ENCODE measurements at places on chromosomes 1 and 21.

GRCh38 chr1:205228093-205228521 lies 361 bp downstream of the TMCC2 start:
- DNase-seq = no peak

GRCh38 chr1:77375541-77375940 lies 93.7 kb downstream of the AK5 start:
- DNase-seq = peak; percentile 10

DNA sequence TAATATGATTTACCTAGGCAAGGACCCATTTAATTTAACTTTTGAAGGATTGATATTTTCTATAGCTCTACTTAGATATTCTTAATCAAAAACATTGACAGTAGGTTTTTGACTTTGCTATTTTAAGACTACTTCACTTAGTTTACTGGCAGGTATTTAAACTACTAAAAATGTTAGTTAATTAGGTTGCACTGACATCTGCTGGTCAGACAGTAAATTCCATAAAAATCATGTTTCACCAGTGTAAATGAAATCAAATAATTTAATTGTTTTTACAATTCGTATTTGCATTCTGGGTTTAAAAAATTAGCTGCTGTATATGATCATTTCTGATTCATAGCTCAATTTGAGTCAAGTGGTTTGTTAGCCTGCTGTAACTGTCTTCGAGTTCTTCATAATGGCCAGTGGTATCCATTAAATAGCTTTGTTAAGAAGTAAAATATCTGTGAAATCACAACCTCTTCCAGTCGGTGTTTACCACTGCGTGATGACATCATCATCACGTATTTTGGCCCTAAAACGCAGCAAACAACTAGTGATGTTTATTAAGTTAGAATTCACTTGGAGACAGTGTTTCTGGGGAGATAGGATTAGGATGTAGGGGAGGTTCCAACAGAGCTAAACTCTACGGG lies 26.2 kb downstream of the EXTL2 start:
- no peak for DNase-seq

GRCh38 chr1:54984131-54984842 lies 3.9 kb downstream of the TMEM61 start:
- DNase-seq = no peak

- DNase-seq = no peak
Observed at GRCh38 chr1:93021539-93022134, 57.4 kb upstream of the MTF2 start.

GRCh38 chr1:58045094-58045705 lies 501.3 kb downstream of the OMA1 start:
- DNase-seq = no peak

DNA sequence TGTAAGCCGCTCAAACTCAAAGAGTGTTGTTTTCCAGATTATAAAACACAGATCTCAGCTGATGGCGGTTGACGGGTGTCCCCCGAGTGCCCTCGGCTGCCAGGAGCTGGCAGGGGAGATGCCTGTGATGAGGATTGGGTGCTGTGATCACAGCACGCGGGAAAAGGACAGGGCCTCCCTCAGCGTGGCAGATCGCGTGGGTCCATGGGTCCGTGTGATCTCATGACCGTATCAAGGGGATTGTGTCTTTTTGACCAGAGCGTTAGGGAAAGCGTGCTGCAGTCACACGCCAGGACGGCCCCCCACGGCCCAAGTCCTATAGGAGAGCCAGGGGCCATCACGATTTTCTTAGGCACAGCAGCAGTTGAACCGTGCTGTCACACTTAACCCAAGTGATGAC lies 51.9 kb downstream of the PDE9A start:
- no peak for DNase-seq

GRCh38 chr1:203200916-203201315 lies 14.4 kb upstream of the CHI3L1 start:
- no peak for DNase-seq

GRCh38 chr1:72051538-72051937 lies 230.8 kb downstream of the NEGR1 start:
- DNase-seq = no peak

DNA sequence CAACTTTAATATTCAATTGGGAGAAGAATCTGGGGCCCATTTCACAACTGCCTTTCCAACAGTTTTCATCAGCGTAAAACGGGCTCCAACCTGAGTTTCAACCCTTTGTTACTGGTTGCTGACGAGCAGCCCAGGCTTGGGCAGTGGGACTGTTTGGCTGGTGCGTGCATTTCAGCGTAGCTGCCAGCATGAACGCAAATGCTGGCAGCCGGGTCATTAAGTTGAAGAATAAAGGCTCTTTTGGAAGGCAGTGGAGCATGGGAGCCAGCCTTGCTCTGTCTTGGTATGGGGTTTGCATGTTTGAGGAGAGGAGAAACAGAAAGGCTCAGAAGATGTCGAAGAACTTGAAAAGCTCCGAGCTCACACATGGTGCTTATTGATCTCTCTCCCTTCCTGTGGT lies 40.7 kb downstream of the WDR3 start:
- no peak for DNase-seq

GRCh38 chr1:165369255-165369848 lies 12.8 kb upstream of the LMX1A start:
- peak; percentile 65 for DNase-seq

GRCh38 chr21:34936371-34936789 lies 112.7 kb downstream of the RUNX1 start:
- DNase-seq = no peak

DNA sequence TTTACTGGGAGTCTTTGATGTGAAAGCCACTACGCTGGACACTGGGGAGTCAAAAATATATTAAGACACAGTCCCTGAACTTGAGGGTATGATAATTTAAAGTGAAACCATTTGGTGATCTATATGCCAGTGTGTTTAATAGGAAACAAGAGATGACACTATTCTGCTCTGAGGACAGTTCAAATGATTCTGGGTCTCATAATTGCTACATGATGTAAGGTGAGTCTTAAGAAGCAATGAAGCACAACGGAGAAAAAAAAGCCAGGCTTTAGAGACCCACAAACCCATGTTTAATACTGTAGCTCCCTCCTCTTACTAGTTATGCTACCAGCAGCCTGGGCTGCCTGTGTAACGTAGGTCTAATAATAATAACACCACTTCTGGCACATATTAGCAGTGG lies 14.2 kb upstream of the LRRC8D start:
- no peak for DNase-seq

- DNase-seq = peak; percentile 65
Observed at GRCh38 chr1:966704-967300, 520 bp downstream of the PLEKHN1 start.

- no peak for DNase-seq
Observed at GRCh38 chr21:41067709-41068108, 100.3 kb upstream of the BACE2 start.

DNA sequence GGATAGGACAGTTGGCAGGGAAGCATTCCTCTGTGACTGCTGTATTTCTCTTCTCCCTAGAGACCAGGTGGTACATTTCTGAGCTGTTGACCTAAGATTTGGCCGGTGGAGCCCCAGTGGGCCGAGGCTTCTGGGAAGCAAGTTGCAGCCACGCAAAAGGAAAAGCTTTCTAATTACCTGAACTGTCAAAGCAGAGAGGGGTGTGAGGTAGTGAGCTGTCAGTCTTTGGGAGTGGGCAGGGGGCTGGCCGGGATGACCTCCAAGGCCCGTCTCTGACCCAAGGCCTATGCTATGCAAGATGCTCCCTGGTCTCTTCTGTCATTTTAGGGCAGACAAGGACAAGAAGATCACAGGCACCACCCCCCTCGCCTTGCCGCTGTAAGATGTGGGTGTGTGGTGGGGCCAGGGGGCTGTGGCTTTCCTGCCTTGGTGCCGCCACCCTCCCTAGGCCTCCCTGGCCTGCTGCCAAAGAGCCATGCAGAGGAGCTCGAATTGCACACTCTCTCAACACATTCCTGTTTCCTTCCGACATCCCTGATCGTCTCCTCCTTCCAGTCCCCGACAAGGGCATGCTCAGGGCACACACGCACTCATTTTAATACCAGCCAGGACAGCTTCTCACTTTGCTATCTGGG lies 7.7 kb downstream of the PADI1 start:
- peak; percentile 14 for DNase-seq

DNA sequence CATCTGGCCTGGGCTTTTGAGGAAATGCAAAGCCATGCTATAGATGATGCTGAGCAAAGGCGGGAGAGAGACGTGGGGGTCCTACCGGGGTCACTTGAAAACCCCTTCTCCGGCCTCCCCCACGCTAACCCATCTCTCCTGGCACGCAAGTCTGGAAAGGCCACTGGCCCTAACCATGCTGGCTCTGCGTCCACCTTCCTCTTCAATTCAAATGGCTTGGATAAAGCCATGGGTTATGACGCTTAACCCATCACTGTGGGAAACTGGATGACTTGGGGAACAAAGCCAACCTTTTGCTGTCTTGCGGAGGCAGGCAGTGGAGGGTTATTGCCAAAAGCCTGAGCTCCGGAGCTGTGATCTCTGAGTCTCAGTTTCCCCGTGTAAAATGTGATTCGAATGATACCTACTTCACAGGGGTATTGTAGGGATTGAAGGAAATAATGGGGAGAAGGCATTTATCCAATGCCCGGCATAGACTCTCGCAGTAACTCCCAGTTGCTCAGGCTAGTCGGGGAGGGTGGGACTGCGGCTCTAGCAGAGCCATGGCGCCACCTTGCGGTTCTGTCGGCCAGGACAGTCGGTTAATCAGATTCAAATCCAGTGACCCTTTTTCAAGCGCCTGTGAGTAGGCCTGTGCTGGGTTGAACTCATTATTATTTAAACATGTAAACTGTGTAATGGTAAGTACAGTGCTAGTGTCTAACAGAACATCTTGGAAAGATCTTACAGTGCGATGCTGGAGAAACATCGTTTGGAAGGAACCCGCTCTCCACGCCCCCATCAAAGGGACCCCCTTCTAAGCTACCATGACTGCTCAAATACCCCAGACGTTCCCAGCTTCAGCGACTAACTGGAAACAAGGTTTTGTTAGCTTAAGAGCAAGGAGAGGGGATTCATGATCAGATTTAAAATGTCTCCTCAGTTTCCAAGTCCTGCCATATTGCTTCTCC lies 20.3 kb downstream of the NEK2 start:
- DNase-seq = peak; percentile 92

DNA sequence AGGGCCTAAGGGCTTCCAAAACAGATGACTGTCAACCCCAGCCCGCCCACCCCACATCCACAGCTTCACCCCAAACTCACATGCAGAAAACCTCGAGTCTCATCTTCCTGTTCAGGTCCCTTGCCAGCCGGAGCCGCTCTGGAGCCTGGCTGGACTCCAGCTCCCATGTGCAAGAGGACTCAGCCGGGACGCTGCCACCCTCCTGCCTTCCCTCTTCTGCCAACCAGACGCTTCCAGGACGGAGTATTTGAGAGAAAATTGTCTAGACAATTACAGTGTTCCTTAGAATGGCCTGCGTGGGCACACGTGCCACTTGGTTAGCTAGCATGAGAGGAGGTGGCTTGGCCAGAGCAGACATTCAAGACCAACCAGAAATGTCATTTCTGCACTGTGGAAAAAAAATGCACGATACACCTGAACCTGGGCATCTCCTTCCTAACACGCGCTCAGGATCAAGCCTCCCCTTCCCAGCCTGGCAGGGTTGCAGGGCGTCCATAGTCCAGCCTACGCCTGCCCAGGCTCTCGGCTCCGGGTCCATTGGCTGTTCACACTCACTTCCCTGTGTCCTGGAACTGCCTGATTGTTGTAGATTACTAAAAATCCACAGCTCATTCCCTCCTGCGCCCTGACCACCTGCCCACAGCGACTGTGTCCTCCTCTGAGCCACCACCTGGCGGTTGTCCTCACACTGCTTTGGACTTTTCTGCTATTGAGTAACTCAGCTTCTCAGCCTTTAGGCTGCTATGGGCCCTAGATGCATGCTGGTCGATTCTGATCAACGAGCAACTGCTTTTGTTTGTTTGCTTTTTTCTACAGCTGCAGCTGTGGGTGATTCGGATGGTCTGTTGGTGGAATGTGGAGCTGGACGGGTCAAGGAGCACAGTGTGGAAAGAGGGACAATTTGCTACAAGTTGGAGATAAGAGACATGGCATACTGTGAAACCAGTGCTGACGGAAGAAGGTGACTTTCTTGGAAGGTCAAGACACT lies at the start of gene CLDN14:
CLDN14 (minus strand) TSS at position 708 of the 988 bp plus-strand sequence. CDS start 18,427 bp downstream, outside the sequence.
- no peak for DNase-seq

DNA sequence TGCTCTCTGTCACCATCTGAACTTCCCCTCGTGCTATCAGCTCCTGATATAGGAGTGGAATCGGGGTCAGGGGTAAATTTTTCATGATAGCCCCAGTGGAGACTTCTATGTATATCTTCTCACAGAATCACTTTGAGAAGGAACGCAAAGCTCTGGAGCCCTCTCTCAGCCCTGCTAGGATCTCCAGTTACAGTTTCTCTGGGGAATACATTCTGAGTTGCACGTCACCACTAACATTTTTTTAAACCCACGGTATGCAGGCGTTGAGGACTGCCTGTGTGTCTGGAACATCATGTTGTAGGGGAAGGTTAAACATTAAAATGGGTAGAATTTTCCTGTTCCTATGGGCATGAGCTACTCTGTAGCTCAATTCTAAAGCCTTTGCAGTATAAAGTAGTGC lies 116.4 kb upstream of the FAM78B start:
- DNase-seq = no peak

DNA sequence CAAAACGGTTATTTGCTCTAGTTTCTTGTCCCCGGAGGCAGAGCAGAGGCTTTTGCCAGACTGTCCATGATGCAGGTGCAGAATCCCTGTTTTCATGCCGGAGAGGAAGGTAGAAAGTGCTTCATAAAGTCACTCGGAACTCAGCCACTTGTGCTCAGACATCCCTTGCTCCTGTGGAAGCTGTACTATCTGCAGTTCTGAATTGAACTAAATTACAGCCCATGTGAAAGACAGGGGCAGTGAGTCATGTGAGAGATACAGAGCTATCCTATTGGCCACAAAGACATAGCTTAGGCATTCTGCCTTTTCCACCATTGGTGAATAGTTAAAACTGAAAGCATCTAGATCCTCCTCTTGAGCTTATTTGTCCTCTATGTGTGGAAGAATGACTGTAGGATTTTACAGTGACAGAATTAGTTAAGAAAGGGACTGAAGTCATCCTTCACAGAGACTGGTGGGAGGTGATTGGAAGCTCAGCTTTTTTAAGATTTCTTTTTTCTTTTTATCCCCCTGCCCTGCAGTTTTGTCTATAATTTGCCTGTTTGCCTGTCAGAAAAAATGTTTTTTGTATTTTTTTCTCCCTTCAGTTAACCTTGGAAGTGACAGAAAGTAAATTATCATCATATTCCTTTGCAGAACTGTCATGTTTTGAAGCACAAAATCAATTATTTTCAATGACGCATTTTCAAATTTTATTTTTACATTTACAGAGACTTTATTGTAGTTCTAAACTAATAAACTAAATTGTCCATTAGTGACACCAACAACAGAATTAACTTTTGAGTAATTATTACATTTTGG lies 298.6 kb downstream of the PTPRC start:
- DNase-seq = peak; percentile 64

GRCh38 chr1:38741341-38741740 lies 118.2 kb downstream of the RRAGC start:
- no peak for DNase-seq

Data from BE2C (cell line).